ENCODE measurements at places on chromosomes 3 and 15. TPM values are rescaled to one million over a fixed set of nuclear protein-coding genes. Genes with fewer than 3 reads are reported as not detected.

DNA sequence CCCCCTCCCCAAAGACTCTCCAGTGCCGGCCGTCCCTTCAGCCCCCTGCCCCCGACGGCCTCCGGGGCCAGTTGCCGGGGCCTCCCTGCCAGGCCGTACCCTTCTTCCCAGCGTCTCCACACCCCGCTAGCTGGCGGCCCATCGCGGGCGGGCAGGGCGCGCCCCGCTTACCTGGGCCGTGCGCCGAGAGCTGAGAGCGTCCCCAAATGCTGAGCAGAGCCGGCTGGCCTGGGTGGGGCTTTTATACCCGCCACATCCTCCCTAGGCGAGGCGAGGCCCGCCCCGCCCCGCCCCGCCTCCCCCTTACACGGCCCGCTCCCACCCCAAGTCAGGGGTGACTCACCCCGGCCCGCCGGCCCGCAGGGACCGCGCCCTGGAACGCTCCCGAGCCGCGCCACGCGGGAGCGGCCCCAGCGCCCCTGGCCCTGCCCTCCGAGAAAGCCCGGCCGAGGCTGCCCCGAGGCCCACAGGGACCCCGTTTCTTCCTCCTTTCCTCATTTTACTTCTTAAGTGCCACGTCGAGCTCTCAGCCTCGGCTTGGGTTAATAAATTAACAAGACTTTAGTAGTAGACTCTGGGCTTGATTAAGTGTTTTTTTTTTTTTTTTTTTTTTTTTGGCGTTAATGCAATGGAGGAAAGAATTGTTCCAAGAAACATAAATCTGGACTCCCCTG, at the start of gene ANXA2:
Gene ANXA2, minus strand, starts transcription at position 215 of the 674 bp plus-strand sequence. CDS start 11,911 bp downstream, outside the sequence.
- H3K36me3 ChIP-seq = no peaks in the 10 kb centered on the region
- peaks cover 20% of the 10 kb centered on the region for H3K27me3 ChIP-seq
- DNase-seq = peak; percentile 79
- peaks cover 46% of the 10 kb centered on the region for H3K4me1 ChIP-seq

DNA sequence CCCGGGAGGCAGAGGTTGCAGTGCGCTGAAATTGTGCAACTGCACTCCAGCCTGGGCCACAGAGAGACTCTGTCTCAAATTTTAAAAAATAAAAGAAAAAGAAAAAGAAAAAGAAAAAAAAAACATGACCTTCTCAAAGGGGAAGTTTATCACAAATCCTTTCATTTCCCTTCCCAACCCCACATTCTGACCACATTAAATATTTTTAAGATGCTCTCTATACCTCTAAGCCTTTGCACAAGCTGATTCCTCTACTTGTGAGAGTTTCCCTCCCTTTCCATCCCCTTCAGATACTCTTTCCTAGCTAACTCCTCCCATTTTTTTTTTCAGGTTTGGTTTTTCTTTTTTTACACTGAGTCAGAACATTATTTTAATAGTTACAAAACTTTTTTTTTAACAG, 4.0 kb downstream of the HIGD1A start:
- peaks cover 5% of the 10 kb centered on the region for H3K27me3 ChIP-seq
- no peaks in the 10 kb centered on the region for H3K36me3 ChIP-seq
- no peak for DNase-seq
- H3K4me3 ChIP-seq = no peak overlapping the region

DNA sequence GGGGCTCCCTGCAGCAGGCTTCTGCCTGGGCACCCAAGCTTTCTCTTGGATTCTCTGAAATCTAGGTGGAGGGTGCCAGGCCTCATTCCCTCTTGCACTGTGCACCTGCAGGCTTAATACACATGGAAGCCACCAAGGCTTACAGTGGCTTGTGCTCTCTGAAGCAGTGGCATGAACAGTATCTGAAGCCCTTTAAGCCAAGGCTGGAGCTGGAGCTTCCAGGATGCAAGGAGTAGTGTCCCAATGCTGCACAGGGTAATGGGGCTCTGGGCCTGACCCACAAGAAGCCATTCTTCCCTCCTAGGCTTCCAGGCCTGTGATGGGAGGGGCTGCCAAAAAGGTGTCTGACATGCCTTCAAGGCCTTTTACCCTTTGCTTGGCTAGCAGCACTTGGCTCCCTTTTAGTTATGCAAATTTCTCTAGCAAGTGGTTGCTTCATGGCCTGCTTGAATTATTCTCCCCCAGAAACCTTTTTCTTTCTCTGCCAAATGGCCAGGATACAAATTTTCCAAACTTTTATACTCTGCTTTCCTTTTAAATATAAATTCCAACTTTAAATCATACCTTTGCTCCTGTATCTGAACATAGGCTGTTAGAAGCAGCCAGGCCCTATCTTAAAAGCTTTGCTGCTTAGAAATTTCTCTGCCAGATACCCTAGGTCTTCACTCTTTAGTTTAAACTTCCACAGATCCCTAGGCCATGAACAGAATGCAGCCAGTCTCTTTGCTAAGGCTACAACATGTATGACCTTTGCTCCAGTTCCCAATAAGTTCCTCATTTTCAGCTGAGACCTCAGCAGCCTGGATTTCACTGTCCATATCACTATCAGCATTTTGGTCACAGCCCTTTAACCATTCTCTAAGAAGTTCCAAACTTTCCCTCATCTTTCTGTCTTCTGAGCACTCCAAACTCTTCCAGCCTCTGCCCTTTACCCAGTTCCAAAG, 201.1 kb upstream of the LRRFIP2 start:
- H3K27me3 ChIP-seq = no peaks in the 10 kb centered on the region
- DNase-seq = peak; percentile 79
- no peak overlapping the region for H3K4me3 ChIP-seq
- no peak overlapping the region for H3K27ac ChIP-seq
- no peaks in the 10 kb centered on the region for H3K36me3 ChIP-seq

DNA sequence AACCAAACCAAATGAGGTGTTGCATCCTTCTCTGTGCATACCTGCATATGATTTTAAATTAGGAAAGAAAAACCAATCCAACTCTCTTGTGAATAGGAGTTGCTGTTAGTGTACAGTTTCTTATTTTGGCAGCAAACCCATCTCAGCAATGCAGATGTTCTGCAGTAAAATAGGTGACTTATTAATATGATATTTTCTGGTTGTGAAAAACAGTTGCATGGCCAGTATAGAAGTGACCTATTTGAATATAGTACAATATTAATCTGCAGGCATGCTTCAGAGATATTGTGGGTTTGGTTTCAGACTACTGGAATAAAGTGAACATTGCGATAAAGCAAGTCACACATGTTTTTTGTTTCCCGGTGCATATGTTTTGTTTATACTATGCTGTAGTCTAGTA, 42.2 kb downstream of the AKAP13 start:
- no peaks in the 10 kb centered on the region for H3K36me3 ChIP-seq
- peaks cover 7% of the 10 kb centered on the region for H3K4me1 ChIP-seq
- no peak for DNase-seq
- no peak overlapping the region for H3K27ac ChIP-seq
- H3K4me3 ChIP-seq = no peak overlapping the region

- peaks cover 5% of the 10 kb centered on the region for H3K4me1 ChIP-seq
- H3K4me3 ChIP-seq = no peak overlapping the region
- no peak overlapping the region for H3K27ac ChIP-seq
- no peak for DNase-seq
Measured at GRCh38 chr3:172270557-172271166, 177.6 kb downstream of the GHSR start.

DNA sequence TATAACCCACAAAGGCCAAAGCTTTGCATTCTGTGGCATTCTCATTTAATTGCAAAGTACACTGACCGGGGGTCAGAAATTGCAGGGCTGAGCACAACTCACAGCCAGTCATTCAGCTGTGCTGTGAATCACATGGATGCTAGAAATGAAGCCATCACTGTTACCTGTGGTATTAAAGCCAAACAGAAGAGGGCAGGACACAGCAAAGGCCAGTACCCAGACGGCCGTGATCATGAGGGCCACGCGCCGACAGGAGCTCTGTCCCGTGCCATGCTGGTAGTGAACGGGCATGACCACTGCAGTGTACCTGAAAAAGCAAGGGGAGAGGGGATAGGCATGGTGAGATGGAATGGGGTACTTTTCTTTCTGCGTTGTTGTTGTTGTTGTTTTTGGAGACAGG, 31.6 kb downstream of the DRD3 start:
- no peak overlapping the region for H3K27ac ChIP-seq
- peaks cover 16% of the 10 kb centered on the region for H3K4me1 ChIP-seq
- peak; percentile 49 for DNase-seq
- no peak overlapping the region for H3K4me3 ChIP-seq

- H3K36me3 ChIP-seq = no peaks in the 10 kb centered on the region
- no peak for DNase-seq
- H3K4me3 ChIP-seq = no peak overlapping the region
- peaks cover 16% of the 10 kb centered on the region for H3K27me3 ChIP-seq
Measured at GRCh38 chr3:11724615-11725339, 81.1 kb upstream of the VGLL4 start.

Gene LRRC31
- polyA plus RNA-seq = not detected

Gene GOLGA6L4
- 3.1 TPM for polyA plus RNA-seq

Gene SLC27A2
- polyA plus RNA-seq = 2.1 TPM

Gene MRPL47
- 229 TPM for polyA plus RNA-seq

Gene PPARG
- not detected for polyA plus RNA-seq

Gene FETUB
- polyA plus RNA-seq = 0.26 TPM

Data from GM23338 (cell line).